ENCODE measurements at places on chromosomes 2 and 18.

- DNase-seq = no peak
These were observed 859.5 kb downstream of the LRP1B start for GRCh38 chr2:141271346-141271745.

- no peak for DNase-seq
These were observed 305.6 kb upstream of the ZEB2 start for GRCh38 chr2:144825331-144826020.

- no peak for DNase-seq
These were observed 5.6 kb downstream of the SLC66A3 start for GRCh38 chr2:11160731-11161455.

GRCh38 chr2:28168376-28168775 is 224.3 kb upstream of the FOSL2 start:
- DNase-seq = no peak

DNA sequence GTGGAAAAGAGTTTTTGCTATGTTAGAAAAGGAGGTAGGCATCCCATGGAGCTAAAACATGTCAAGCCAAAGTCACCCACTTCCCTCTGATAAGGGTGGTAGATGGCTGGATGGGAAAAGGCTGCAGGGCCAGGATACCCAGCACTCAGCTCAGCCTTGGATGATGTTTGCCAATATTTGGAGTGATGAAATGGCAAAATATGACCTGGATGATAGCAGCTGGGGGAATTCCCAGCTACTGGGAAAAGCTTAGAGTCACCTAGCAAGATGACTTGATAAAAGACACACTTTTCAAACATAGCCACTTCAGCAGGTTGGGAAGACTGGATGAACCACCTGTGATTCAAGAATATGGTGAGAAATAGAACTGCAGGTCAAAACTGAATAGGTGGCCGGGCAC is 10.1 kb downstream of the RFX8 start:
- DNase-seq = no peak

GRCh38 chr2:236636714-236637470 is 67.3 kb downstream of the ACKR3 start:
- DNase-seq = no peak

GRCh38 chr18:25557011-25557410 is 205.0 kb upstream of the ZNF521 start:
- no peak for DNase-seq

DNA sequence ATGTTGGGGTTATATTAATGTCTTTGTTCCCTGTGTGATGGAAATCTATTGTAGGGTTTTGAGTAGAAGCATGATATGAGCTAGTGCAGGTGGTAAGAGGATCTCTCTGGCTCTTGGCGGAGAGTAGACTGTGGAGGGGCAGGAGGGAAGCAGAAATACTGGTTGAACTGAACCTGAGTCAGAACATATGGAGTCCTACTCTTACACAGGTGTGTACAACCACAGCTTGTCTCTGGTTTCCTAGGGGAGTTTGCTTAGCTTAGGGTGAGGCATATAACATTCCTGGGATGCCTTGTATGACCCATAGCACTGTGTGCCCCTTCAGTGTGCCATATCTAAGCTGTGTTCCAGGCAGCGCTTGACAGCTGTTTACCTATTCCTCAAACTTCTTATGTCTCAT is 97.3 kb upstream of the GCFC2 start:
- no peak for DNase-seq

DNA sequence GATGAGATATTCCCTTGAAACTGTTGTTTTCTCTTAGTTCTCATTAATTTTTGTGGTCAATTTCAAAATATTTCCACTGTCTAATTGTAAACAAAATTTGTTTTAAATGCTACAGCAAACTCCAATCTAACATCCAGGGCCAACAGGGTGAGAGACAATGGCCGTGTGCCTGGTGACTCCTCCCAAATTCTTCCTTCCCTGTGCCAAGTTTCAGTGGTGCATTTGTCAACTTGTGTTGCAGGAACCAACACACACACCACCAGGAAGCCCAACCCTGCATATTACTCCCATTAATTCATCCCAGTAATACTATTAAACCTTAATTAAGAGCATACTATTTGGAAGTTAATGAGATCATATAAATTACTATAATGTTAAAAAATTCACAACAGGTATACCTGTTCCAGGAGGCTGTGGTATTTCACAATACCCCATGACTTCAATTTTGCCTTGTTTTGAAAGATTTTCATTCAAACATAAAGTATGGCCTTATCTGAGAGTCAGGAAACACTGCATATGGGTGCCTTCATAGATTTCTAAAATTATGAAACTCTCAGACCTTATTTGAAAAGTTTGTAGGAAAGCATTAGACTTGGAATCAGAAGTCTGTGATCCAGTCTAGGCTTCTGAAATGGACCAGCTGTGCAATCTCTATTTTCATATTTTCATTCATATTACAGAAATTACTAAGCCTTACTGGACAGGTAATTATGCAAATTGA is 1.1 kb downstream of the SERPINB2 start:
- no peak for DNase-seq

DNA sequence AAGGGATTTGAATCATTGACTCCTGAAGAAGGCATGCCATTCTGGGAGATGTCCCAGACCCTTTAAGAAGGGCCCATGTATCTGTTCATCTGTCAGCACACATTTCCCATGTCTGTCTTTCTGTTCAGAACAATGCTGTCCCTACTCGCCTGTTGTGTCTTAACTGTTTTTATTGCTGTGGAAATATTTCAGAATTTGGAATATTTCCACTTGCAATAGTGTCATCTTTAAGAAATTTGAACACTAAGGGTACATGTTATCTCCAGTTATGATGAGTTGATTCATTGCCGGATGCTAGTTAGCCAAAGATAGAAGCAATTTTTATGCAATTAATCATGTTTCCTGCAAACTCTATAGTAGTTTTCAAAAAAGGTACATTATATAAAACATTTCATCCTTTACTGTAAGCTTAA is 36.9 kb upstream of the NT5C1B start:
- DNase-seq = no peak

GRCh38 chr18:78424403-78425018 is 555.1 kb upstream of the SALL3 start:
- no peak for DNase-seq

All from activated naive CD4-positive, alpha-beta T cell (primary cell).